C1 segment of cervical spinal cord (tissue), 14 donors: ENCODE measurements at places on chromosomes 5 and 9.

DNA sequence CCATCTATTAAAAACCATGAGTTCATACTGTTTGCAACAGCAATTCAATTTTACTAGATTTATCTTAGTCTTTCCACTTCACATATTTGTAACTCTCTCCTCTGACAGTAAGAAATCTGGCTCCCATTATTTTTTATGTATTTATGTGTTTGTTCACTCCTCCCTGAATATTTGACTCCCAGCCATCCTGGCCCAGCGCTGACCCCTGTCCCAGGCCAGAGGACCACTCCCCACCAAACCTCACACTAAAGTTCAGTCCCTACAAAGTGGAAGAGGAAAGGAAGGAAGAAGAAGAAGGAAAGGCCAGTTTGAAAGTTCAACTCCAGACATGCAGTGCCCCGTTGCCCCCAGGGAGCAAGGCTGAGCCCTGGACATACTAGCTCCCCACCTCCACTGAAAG lies 271.8 kb downstream of the ADAMTSL1 start:
- no peak for DNase-seq

DNA sequence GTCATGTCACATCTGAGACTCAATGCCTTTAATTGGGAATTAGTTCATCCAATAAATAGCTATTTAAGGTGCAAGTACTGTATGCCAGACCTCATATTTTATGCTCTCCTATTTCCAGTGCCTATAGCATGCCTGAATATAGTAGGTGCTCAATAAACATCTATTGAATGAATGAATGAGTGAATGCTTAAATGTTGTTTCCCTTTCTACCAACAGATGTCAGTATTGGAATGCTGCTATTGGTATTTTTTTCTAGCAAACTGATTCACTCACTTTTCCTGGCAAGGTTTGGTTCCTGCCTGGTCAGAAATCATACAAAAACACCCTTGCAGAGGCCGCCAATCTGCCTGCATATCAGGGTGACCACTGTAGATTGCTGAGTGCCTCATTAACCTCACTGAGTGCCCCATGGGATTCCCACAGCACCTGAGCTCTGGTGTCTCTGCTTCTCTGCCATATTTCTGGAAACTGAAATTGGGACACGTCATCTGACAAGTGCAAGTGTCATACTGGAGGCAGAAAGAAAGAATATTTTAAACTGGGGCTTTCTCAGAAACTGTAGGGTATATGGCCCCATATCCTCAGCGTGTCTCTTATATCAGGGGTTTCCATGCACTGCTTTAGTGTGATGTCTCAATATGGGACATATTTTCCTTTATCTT lies 359.7 kb downstream of the TRIM32 start:
- no peak for DNase-seq

DNA sequence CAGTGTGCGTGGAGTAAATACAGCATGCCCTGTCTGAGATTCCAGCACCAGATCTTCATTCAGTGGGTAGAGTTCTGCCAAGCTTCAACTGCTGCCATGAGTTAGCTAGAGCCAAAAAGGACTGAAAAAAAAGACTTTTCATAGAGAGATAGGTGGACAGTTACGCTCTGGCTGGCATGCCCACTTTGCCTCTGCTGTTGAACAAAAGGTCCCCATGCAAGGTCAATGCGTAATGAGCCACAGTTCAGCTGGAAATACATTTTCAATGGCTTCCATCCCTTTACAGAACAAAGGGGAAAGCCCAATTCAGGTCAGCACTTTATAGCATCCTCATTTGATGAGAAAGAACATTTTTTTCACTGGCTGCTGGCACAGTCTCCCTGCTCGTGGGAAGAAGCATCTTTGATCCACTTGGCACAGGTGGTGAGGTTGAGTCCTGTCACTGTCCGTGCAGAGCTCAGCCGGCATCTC lies 86.9 kb upstream of the ERCC6L2 start:
- DNase-seq: no peak

DNA sequence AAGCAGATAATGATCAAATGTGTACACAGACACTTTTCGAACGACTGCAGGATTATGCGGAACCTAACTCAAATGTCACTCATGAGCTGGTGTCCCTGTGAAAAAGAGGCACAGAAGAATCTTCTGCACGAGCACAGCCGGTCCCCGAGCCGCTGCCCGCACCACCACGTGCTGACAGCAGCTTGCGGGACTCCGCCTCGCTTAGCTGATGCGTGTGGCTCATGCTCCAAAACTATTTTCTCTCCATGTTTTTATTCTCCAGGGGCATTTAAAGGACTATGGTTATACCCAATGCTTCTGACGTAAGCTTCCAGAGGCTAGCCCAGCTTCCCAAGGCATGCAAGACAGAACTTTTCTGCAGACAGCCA lies 9.5 kb downstream of the SEC16A start:
- no peak for DNase-seq
